ENCODE measurements at places on chromosomes 1 and 21. TPM values are rescaled to one million over a fixed set of nuclear protein-coding genes. Genes with fewer than 3 reads are reported as not detected.

SPATA21 gene
- total RNA-seq = not detected

PDE9A gene
- total RNA-seq = not detected

SUMO3 gene
- 78.6 TPM for total RNA-seq

AIRE gene
- 9.7 TPM for total RNA-seq

TFF2 gene
- not detected for total RNA-seq

SERINC2 gene
- 210 TPM for total RNA-seq

ITGB2 gene
- total RNA-seq = 3.2 TPM

F3 gene
- 5.0 TPM for total RNA-seq

MSTO1 gene
- 19.4 TPM for total RNA-seq

All from myocyte (in vitro differentiated cells).